ENCODE measurements at places on chromosomes 2 and 18.

- DNase-seq, result no peak
Observed at GRCh38 chr2:54561010-54561409, 104.9 kb downstream of the SPTBN1 start.

- DNase-seq, result no peak
Observed at GRCh38 chr2:240469740-240470139, 34.3 kb downstream of the GPC1 start.

- DNase-seq, result no peak
Observed at GRCh38 chr2:241949736-241950412, 80.3 kb downstream of the RTP5 start.

DNA sequence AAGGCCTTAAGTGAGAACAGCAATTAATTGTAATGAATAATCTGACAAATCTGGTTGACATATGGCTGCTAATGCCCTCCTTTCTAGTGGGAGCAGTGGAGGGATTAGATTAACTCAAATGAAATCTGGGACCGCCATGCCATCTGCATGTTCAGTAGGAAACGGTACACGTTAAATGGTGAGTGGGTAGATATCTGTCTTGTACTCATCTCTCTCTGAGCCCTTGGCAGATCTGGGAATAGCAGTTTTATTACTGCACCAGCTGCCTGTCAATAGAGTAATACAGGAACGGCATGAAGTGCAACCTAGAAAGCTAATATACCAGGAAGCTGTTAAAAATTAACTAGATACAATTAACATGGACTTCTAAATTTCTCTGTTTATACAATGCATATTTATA lies 258.8 kb downstream of the GPD2 start:
- peak; percentile 44 for DNase-seq

DNA sequence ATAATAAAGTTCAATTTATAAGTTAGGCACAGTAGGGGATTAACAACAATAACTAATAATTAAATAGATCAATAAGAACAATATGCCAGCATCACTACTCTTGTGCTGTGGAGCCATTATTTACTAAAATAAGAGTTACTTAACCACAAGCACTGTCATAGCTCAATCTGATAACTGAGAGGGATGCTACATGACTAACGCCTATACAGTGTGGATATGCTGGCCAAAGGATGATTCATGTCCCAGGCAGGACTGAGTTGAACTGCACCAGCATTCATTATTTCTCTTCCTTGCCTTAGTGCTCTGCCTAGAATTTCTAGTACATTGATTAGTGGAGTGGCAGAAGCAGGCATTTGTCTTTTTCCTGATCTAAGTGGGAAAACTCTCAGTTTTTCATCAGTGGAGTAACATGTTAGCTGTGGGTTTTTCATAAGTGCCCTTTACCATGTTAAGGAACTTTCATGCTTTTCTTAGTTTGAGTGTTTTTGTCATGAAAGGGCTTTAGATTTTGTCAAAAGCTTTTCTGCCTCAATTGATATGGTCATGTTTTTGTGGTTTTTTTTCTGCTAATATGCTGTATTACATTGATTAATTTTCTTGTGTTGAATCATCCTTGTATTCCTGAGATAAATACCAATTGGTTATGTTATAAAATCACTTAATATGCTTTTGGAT lies 21.7 kb downstream of the KIAA1328 start:
- no peak for DNase-seq
